SK-N-SH (cell line): ENCODE measurements at places on chromosomes 2 and 18.

DNA sequence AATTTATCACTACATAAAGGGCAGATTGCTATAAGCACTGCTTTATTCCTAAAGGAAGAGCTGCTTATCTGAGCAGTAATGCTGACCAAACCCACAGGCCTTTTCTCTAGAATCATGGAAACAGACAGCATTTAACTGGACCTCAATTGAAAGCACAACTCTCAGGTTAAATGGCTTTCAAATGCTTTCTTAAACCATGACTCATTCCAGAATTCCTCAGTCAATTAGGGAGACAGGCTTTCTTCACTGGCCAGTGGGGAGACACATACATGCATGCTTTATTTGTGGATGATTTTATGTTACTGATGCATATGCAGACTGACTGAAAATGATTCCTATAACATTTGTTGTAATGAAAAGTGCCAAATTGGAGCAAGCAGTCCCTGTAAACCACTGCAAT lies 114.6 kb downstream of the ACVR1 start:
- peak overlapping the region; percentile 54 for H3K27ac ChIP-seq
- DNase-seq = no peak
- H3K4me1 ChIP-seq = no peaks in the 10 kb centered on the region
- H3K4me3 ChIP-seq = no peak overlapping the region

DNA sequence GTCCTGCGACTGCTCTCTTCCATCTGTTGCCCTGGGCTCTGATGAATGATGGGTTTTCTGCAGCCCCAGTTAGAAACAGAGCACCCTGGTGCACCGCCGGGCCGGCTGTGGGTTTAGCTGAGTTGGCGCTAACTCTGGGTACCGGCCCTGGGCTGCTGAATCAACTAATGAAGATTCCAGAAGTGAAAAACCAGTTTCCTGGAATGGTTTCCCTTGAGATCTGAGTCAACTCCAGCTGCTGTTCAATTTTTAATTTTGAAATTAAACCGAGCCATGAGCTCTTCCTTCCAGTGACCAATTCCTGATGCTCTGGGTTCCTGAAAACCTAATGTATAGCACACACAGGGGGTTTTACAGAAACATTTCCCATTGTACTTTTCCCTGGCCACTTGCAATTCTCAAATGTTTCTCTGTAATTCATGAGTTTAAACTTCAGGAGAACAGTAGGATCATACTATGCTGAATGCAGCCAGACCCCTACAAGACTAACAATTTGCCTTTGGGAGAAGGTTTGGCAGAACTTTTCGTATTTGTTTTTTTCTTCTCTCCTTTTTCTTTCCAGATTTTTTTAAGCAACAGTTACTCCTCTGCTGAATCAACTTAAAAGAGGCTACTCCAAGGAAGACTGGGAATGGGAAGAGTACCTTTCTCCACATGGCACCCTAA lies 5.5 kb downstream of the COL6A3 start:
- H3K4me3 ChIP-seq = no peak overlapping the region
- H3K27me3 ChIP-seq = no peaks in the 10 kb centered on the region
- H3K36me3 ChIP-seq = no peaks in the 10 kb centered on the region

- DNase-seq = no peak
- no peaks in the 10 kb centered on the region for H3K36me3 ChIP-seq
- H3K27ac ChIP-seq = no peak overlapping the region
- no peak overlapping the region for H3K4me3 ChIP-seq
- H3K27me3 ChIP-seq = no peaks in the 10 kb centered on the region
Observed at GRCh38 chr18:9790261-9790660, 82.2 kb downstream of the RAB31 start.

DNA sequence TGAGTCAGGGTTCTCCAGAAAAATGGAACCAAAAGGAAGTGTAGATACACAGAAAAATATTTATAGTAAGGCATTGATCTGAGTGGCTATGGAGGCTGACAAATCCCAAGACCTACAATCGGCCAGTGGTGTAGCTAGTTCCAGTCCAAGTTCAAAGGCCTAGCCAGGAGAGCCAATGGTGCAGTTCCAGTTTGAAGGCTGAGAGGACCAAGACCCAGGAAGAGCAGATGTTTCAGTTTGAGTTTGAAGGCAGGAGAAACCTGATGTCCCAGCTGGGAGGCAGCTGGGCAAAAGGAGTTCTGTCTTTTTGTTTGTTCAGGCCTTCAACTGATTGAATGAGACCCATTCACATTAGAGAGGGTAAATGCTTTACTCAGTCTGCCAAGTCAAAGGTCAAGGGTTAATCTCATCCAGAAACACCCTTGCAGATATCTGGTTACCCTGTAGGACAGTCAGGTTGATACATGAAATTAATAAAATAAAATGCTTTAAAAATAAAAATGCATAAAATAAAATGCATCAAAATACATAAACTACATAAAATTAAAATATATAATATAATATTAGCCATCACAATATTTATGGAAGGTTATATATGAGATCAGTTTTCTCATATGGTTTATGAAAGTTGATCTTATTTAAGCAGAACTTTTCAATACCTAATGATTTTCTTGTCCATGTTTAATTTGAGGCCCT lies 38.7 kb downstream of the KCNE4 start:
- peaks cover 2% of the 10 kb centered on the region for H3K4me1 ChIP-seq
- no peak overlapping the region for H3K4me3 ChIP-seq
- no peak overlapping the region for H3K27ac ChIP-seq
- DNase-seq = no peak
- H3K27me3 ChIP-seq = no peaks in the 10 kb centered on the region
- H3K36me3 ChIP-seq = no peaks in the 10 kb centered on the region

GRCh38 chr2:218077464-218078216 lies 8.6 kb downstream of the RUFY4 start:
- no peak for DNase-seq
- H3K27ac ChIP-seq = no peak overlapping the region
- no peak overlapping the region for H3K4me3 ChIP-seq
- no peaks in the 10 kb centered on the region for H3K4me1 ChIP-seq

GRCh38 chr2:96115631-96116423 lies 544 bp downstream of the ADRA2B start:
- H3K4me3 ChIP-seq = no peak overlapping the region
- H3K27me3 ChIP-seq = no peaks in the 10 kb centered on the region; the same call in 1 of the 2 replicates
- no peak for DNase-seq
- no peak overlapping the region for H3K27ac ChIP-seq
- H3K4me1 ChIP-seq = no peaks in the 10 kb centered on the region

GRCh38 chr2:185665251-185665814 lies 73.3 kb upstream of the FSIP2 start:
- no peaks in the 10 kb centered on the region for H3K4me1 ChIP-seq
- H3K4me3 ChIP-seq = no peak overlapping the region
- H3K27me3 ChIP-seq = no peaks in the 10 kb centered on the region
- H3K36me3 ChIP-seq = no peaks in the 10 kb centered on the region
- no peak overlapping the region for H3K27ac ChIP-seq

- H3K27ac ChIP-seq = no peak overlapping the region
- no peaks in the 10 kb centered on the region for H3K36me3 ChIP-seq
- H3K4me1 ChIP-seq = no peaks in the 10 kb centered on the region; the same call in 1 of the 2 replicates
- no peak for DNase-seq
- no peak overlapping the region for H3K4me3 ChIP-seq
Observed at GRCh38 chr2:154974041-154974440, 275.5 kb downstream of the KCNJ3 start.

DNA sequence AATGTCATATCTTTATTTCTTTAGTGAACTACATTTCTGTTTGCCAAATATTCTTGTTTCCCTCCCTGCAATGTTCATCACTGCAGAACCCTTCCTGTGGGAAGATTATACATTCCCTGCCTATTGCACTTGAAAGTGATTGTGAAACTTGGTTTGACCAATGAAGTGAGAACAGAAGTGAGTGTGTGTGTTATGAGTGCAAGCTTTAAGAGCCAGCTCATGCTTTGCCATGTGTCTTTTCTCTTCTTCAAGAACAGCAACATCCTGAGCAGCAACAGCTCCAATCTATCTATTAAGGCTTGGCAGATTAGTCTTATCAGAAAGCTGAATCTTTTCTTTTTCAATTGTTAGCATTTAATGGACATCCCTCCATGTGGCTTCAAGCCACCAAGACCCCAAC lies 42.0 kb upstream of the UBE2E3 start:
- no peaks in the 10 kb centered on the region for H3K27me3 ChIP-seq
- H3K27ac ChIP-seq = no peak overlapping the region
- H3K4me3 ChIP-seq = no peak overlapping the region
- H3K4me1 ChIP-seq = no peaks in the 10 kb centered on the region
- H3K36me3 ChIP-seq = no peaks in the 10 kb centered on the region
- DNase-seq = no peak

- DNase-seq = peak; percentile 46
- no peaks in the 10 kb centered on the region for H3K36me3 ChIP-seq
- no peak overlapping the region for H3K27ac ChIP-seq
- no peak overlapping the region for H3K4me3 ChIP-seq
- peaks cover 16% of the 10 kb centered on the region; the same call in 1 of the 2 replicates for H3K4me1 ChIP-seq
- H3K27me3 ChIP-seq = no peaks in the 10 kb centered on the region
Observed at GRCh38 chr2:74749432-74749831, 84.5 kb upstream of the HK2 start.

DNA sequence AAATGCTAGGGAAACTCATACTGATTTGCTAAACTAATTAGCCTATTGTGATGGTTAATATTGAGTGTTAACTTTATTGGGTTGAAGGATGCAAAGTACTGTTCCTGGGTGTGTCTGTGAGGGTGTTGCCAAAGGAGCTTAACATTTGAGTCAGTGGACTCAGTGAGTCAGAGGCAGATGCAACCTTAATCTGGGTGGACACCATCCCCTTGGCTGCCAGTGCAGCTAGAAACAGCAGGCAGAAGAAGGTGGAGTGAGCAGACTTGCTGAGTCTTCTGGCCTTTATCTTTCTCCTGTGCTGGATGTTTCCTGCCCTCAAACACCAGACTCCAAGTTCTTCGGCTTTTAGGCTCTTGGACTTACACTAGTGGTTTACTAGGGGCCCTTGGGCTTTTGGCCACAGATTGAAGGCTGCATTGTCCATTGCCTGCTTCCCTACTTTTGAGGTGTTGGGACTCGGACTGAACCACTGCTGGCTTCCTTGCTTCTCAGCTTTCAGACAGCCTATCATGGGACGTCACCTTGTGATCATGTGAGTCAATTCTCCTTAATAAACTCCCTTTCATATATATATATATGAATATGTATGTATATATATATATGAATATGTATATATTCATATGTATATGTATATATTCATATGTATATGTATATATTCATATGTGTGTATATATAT lies 69.7 kb downstream of the RPRM start:
- H3K4me3 ChIP-seq = no peak overlapping the region
- no peaks in the 10 kb centered on the region for H3K27me3 ChIP-seq

- peaks cover 76% of the 10 kb centered on the region; the same call in 1 of the 2 replicates for H3K4me1 ChIP-seq
- peak; percentile 91 for DNase-seq
- no peaks in the 10 kb centered on the region for H3K36me3 ChIP-seq
Observed at GRCh38 chr2:219521066-219521880, 7.0 kb downstream of the ASIC4 start.

DNA sequence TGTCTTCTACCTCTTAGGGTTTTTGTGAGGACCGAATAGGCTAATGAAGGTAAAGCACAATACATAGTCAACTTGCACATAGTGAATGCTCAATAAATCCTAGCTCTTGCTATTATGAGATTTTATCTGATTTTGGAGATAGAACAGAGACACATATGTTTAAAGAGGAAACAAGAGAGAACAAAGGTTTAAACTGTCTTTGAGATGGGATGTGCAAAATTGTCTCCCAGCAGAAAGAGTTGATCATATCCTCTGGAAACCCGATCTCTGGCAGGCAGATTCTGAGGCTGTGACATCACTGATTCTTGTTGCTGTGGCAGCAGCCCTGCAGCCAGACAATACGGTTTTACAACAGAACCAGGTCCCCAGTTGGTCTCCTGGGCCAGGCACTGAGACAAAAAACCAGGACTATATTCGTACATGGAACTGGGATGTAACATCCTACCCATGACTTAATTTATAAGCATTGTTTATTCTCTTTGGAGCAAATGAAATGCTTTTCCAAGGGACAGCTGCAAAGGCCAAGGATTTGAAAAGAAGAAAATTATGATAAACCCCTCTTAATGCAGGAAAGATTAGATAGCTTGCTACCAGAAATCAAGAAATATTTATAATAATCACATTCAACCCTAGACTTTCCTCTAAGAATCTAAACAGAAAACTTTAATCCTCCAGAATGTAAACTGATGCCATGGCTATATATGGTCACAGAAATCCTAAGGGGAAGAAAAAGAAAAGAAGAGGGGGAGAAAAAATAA lies 80.2 kb downstream of the SLC8A1 start:
- H3K4me1 ChIP-seq = peaks cover 11% of the 10 kb centered on the region
- H3K4me3 ChIP-seq = no peak overlapping the region
- peak overlapping the region; percentile 67 for H3K27ac ChIP-seq

DNA sequence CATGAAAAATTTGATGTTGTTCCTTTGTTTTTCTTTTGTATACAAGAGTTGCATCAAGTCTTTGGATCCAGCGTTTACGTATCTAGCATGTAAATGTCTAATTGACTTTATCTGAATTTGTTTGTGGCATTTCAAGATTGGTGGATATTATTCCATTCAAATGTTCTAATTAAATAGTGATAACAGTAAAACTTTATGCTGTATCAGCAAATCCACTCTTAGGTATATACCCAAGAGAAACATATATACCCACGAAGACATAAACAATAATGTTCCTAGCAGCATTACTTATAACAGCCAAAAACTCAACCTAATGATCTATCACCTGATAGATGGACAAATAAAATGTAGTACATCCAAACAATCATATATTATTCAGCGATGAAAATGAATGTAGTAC lies 579.4 kb upstream of the LRATD1 start:
- H3K36me3 ChIP-seq = no peaks in the 10 kb centered on the region
- no peaks in the 10 kb centered on the region for H3K27me3 ChIP-seq
- no peaks in the 10 kb centered on the region for H3K4me1 ChIP-seq
- no peak for DNase-seq
- no peak overlapping the region for H3K27ac ChIP-seq
- H3K4me3 ChIP-seq = no peak overlapping the region

DNA sequence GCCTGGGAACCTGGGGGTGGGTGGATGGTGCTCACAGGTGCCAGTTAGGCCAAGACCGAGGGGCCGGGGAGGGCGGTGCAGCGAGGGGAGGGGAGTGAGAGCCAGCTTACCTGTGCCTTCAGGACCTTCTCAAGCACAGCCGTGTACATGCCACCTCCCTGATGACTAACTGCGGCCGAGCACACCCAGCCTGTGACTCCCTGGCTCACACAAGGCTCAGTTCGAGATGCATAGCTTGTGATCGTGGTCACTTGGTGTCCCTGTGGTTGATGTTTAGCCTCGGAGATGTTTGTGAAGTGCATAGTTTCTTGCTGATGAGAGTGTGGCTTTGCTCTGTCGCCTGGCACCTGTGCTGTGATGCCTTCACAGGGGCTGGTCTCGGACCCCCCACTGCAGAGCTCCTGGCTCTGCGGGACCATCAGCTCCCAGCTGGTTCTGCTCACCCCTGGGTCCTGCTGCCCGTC lies 84.5 kb upstream of the ODC1 start:
- H3K36me3 ChIP-seq = no peaks in the 10 kb centered on the region
- no peaks in the 10 kb centered on the region for H3K27me3 ChIP-seq
- H3K4me3 ChIP-seq = no peak overlapping the region
- no peaks in the 10 kb centered on the region for H3K4me1 ChIP-seq

DNA sequence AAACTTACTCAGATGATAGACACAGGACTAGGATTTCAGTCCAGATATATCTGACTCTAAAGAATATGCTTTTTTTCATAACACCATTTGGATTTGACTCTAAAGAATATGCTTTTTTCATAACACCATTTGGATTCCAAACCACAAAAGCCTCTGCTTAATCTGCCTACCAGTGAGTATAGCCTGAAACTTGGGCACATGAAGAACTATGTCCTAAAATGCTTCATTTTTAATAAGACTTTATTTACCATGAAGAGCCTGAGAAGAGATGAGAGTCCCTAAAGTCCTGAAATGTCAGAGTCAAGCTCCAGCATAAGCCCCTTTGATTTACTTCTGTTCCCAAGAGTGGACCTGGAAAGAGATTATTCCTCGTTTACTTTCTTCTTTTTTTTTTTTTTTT lies 54.5 kb upstream of the STPG4 start:
- 0 out of 2 replicates have a peak, but pooled peaks cover 9% of the 10 kb centered on the region for H3K4me1 ChIP-seq
- H3K27ac ChIP-seq = no peak overlapping the region
- H3K4me3 ChIP-seq = no peak overlapping the region
- DNase-seq = no peak
